ENCODE measurements at places on chromosomes 2 and 18. TPM values are rescaled to one million over a fixed set of nuclear protein-coding genes. Genes with fewer than 3 reads are reported as not detected.

The MYO7B gene
- 0.18 TPM for total RNA-seq

The GYPC gene
- total RNA-seq = 53.6 TPM

The ALLC gene
- not detected for total RNA-seq

The REG1B gene
- total RNA-seq = not detected

The IL36A gene
- not detected for total RNA-seq

The LRP1B gene
- total RNA-seq = under 0.01 TPM

The NEU2 gene
- total RNA-seq = not detected

The TRIB2 gene
- 12.7 TPM for total RNA-seq

The IL1B gene
- 3.6 TPM for total RNA-seq

The WBP1 gene
- total RNA-seq = 22.9 TPM

DNA sequence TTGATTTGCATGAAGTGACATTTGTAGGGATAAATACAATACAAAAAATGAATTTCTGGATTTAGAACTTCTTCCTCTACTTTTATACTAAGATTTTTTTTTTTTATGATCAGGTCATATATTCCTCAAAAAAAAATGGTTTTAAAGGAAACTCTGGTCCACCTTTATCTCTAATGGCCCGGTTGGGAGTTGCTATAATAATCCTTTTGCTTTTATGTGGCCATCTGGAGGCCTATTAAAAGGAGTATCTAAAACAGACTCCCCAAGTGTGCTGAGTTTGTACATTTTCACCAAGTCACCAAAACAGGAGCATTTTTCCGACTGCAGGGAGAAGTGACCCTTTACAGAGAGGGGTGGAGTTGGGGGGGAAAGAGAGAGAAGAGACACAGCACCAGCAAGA lies 329.2 kb upstream of the FIGN start:
- no peak for DNase-seq

GRCh38 chr2:85250045-85250444 lies 77.7 kb downstream of the TGOLN2 start:
- peak; percentile 39 for DNase-seq

GRCh38 chr2:144516981-144517865 lies 2.7 kb downstream of the ZEB2 start:
- peak; percentile 98 for DNase-seq

GRCh38 chr2:134070281-134070741 lies 183.6 kb upstream of the MGAT5 start:
- peak; percentile 29 for DNase-seq

- DNase-seq = no peak
Observed at GRCh38 chr2:199147216-199147615, 310.5 kb downstream of the SATB2 start.

DNA sequence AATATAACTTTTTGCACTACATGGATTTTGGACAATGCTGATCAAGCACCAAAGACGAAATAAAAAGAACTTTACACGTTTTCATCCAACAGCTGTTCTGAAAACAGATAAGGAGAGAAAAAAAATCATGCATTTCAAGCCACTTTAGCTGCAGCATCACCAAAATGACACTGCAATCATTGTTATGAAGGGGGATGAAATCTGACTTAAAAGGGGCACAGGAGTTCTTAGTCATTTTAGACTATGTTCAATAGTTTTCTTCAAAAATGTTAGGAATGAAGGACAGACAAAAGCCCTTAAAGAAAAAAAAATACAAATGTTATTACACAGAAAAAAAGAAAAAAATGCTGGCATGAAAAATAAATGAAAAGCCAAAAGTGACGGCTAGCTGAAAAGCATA lies 71.2 kb downstream of the CUL3 start:
- peak; percentile 12 for DNase-seq

DNA sequence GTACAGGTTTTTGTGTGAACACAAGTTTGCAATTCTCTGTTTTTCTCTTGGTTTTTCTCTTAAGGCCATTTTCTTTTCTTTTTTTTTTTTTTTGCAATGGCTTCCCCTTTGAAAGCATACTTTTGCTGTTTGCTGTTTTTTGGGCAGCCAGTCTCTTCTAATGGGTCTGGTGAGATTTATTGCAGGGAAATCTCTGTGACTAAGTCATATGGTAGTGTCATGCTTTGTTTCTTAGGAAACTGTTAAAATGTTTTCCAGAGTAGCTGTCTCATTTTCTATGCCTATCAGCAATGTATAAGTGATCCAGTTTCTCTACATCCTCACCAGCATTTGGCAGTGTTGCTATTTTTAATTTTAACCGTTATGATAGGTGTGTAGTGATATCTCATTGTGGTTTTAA lies 27.9 kb upstream of the CDCA7 start:
- DNase-seq = peak; percentile 24

DNA sequence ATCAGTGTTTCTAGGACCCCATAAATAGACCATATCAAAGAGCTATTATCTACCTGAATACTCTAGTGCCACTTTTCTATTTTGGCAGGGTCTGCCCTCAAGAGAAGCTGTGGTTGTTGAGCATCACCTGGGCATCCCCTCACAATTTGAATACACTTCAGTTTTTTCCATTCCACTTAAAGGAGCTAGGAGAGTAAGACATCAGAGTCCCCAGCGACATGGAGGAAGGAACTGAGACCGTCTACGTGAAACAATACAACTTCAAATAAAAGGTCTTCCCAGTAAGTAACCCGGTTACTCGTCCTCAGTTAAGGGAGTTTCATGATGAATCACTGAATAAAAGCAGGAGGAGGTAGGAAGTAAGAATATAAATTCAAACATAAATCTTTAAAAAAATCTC lies 206.7 kb downstream of the AFF3 start:
- peak; percentile 11 for DNase-seq

- no peak for DNase-seq
Observed at GRCh38 chr2:75594596-75594995, 33.9 kb upstream of the EVA1A start.

Measured in IMR-90 (cell line).